ENCODE measurements at places on chromosomes 13 and 19.

DNA sequence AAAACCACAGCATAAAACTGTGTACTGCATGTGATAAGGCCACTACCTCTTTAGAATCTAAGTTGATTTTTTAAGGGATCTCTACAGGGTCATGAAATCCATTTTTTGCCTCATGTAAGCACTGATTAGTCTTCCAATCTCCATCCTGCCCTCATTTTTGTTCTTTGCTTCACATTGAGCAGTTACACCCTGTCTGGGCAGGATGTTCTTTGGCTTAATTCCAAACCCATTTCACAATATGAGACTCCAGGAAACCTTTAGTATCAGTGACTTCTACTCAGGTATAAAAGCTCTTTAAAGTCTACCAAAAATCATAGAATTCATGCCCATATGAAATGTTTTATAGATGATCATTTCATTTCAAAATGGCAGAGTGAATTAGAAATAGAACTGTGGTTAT, 592.6 kb downstream of the TBC1D4 start:
- no peak for DNase-seq

DNA sequence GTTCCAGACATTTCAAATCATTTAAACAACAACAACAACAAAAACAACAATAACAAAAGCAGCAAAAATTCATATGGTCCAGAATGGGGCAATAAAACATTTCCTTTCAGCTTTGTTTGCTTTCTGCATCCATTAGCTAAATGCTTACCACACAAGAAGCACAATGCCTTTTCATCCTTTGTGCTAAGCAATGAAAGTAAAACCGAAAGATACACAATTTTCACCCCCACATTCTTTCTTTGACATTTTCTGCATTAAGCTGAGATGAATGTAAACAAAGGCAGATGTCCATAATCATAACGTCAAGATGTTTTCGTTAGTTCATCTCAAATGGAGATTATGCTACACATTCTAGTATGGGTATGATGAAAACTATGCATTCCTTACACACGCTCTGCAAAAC, 568.5 kb downstream of the SLITRK6 start:
- no peak for DNase-seq

DNA sequence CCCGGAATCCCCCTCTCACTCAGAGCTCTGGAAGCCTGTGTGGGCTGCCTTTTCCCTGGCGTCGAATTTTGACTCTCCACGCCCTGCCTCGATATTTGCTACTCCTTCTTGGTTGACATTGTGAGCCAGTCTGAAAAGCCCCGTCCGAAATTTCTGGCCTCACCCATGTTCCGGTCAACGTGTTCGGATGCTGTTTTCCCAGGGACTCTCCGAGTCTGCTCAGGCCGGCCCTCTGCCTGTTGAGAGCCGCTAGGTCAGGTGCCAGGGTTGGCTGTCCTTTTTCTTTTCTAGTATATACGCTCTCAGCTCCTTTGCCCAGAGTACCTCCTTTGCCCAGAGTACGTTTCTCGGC, 6.8 kb upstream of the DGKH start:
- no peak for DNase-seq

- DNase-seq, result no peak
These were observed 453.2 kb upstream of the ATXN8OS start for GRCh38 chr13:69654392-69654791.

DNA sequence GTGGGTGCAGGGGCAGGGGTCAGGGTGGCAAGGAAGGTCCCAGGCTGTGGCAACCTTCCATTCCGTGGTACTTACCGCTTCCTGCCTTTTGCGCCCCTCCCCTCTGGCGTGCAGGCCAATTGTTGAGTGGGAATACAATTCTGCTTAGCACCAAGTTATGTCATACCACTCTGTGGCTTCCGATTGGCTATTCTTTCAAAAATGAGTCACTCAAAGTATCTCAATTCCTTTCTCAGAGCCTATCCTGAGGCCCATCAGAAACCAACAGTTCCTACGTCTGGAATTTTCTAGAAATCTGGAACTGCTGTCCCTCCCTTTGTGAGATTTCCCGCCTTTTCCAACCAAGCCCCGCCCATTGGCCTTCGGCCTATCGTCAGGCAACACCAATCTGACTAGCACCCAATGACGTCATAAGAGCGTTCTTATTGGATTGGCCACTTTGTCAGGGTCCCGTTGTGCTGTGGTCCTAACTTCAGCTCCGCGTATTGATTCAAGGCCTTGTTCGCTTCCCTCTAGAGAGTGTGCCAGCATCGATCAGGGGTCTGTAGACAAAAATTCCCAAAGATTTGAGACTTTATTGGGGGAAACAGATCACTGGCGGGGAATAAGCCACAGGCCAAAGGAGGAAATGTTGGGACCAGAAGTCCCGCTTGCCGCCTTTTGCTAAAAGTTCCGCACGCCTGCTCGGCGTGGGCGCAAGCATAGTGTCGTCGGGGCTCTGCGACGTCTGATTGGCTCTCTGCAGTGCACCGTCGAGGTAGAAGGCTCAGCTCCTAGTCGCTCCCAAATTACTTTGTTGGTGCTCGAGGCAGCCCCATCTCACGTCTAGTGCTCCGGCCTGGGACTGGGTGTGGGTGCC, 11.7 kb downstream of the NTN5 start:
- peak; percentile 93 for DNase-seq

- no peak for DNase-seq
These were observed 12.8 kb downstream of the ZNF439 start for GRCh38 chr19:11861301-11861700.

- no peak for DNase-seq
These were observed 79.6 kb upstream of the POMP start for GRCh38 chr13:28579322-28579721.

DNA sequence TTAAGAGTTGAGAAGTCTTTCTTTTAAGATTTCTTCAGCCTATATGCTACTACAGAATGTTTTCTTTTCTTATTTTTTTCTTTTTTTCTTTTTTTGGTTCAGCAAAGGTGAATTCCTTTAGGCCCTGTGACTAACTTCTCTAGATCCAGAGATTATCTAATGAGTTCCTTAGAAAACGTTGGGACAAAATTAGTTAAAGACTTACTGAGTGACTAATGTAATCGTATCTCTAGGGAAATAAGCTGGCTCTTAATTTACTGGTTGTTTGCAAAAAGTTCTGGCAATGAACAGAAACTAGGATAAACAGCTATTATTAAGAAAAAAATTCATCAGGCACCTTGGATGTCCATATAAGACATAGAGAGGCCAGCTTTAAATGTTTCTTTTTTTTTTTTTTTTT, 30.7 kb upstream of the CSNK1A1L start:
- no peak for DNase-seq

Measured in stimulated activated effector memory CD8-positive, alpha-beta T cell treated with anti-CD3 and anti-CD28 coated beads, Interleukin-12 subunit alpha, Interleukin-12 subunit beta, amount 100 ng/mL, for 72 hours (primary cell).